ENCODE measurements at places on chromosomes 3 and 15.

DNA sequence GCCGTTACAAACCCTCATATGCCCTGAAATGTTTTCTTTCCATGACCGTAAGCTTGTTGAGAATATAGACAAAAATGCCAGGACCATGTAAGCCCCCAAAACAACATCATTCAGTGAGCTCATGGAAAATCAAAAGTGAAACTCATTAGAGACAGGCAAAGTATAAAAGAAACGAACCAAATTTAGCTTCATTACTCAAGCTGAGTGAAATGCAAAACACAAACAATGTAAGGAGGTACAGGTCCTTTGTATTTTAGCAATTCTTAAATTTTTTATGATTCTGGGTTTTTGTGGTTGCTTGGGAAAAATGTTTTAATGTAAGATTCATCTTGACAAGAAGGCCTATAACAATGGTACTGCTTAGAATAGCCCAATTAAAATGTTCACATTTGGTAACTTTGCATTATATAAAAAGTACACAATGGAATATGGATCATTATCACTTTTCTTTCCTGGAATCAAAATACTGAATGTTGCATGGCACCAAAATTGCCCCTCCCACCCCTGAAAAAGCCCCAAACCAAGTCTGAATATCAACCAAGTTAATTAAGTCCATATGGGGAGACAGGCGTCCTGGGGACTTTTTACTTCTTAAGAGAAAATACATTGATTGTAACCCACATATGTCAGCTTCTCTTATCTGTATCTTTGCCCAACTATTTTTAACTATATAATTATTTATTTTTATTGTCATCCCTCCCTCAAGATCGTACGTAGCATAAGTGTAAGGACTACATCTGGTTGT is 247.7 kb upstream of the CDIN1 start:
- DNase-seq, result no peak

- DNase-seq, result no peak
Measured at GRCh38 chr3:43024181-43024885, 45.2 kb downstream of the GASK1A start.

GRCh38 chr3:112776000-112776399 is 70.7 kb downstream of the CD200R1L start:
- DNase-seq, result no peak

DNA sequence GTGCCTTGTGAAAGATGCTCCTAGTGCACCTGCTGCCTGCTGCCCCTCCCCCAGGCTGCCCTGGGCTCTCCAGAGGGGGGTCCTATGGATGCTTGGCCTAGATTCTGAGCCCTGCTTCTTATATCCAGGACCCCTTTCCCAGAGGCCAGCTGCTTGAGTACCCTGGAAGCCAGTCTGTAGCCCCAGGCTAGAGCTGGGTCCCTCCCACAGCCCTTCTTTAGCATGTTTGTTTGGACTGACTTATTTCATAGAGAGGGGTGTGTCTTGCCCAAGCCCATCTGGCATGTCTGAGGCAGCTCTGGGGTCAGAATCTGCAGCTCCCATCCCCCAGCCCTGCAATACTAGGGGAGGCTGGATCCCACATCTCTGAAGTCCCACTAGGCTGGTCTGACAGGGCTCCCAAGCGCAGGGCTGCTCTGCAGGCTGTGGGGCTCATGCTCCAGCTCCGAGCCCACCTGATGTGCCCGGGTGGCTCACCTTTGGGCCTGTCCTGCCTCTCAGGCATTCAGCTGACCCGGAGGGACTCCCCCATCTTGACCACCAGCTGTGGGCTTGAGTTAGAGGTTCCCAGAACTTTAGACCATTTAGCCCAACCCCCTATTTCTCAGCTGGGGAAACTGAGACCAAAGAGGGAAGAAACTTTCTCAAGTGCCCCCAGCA is 3.1 kb downstream of the CHRNB4 start:
- DNase-seq, result no peak

DNA sequence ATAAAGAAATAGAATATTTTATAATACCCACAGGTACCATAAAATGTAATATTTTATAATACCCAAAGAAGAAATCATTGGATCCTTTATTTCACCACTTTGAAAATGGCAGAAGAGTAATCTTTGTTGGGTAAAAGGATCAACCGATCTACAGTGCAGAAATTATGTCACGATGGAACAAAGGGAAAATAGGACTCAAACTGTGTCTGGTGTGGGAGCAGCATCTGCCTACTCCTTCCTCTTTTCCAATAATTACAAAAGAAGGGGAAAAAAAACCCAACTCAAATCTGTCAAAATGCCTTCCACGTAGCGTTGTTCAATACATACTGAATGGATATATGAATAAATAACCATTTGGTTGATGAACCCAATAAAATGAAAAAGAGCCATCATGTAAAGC is 492.6 kb upstream of the TBL1XR1 start:
- DNase-seq, result no peak

DNA sequence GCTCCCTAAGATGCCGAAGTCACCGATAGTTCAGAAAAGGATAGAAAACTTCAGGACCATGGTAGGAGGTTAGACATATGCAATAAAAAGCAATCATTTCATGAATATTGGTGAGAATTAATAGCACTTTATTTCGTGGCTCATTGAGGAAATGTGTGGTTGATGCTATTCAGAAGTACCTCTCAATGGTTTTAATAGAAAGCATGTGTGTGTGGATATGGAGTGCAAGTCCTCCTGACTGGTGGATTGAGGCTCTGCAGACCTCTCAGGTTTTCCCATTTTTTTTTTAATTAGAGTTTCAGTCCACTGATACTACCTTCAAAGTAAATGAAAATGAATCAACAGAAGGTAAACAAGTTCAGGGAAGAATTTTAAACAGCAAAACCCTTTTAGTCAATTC is 384.3 kb upstream of the RARB start:
- no peak for DNase-seq

DNA sequence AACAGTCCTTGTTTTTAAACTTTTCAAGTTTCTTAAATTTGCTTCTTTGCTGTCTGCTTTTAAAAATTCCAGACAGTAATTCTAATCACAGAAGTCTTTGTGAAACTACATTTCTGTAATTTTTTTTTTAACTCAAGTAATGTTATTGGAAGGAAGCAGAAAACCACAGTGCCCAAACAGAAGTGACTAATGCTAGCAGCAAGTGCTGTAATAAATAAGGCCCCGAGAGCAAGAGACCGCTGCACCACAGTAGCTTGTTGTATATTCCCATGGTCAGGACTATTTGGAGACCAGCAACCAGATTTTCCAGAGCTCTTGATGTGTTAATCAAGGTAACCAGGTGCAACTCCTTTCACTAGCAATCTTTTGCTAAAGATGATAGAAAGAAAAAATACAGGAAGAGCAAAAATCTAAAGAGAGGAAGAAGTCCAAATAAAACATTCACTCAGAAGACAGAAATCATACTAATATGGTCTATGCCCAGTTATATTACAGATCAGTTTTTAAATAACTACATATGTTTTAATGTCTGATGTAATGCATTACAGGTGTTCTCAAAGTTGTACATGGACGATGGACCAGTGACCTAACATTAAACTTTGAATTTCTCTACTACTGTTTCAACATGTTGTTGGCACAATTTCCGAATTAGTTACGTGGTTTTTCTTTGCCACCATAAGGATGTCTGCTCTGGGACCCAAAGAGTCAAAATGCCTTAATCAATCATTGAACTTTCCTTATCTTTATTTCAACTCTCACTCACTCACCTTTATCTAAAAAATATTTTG is 36.4 kb downstream of the WWTR1 start:
- DNase-seq, result no peak

GRCh38 chr3:112775011-112775742 is 71.5 kb downstream of the CD200R1L start:
- no peak for DNase-seq

DNA sequence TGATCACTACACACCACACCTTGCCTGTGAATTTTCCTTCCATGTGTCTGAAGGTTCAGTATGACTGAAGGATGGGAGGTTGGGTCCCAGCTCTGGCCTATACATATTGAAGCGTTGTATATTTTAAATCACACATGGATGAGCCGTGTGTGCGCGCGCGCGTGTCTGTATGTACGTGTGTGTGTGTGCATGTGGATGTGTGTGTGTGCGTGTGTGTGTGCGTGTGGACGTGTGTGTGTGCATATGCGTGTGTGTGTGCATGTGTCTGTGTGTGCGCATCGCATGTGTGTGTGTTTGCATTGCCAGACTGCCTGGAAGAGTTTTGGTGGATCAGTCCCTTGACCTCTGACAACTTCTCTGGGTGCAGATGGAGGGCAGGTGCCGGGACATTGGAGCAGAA is 45.7 kb downstream of the RPLP1 start:
- DNase-seq, result no peak

GRCh38 chr3:11570251-11570650 is 73.5 kb downstream of the VGLL4 start:
- no peak for DNase-seq

DNA sequence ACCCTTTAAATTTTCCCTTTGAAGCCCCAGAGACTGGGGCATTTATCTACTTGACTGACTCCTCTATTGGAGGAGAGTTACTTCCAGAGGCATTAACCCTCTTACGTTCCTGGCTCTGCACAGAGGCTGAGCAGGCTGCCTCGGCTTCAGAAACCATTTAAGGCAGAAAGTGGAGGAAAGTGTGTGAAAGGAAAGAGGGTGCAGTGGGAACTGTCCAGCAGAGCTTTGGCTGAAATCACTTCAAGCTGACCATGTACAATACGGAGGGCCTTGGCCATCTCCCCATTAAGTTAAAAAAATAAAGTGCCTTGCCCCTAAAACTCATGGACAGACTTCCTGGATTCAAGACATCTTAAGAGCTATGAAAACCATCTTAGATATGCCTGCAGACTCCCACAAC is 238.7 kb downstream of the SV2B start:
- no peak for DNase-seq
